ENCODE measurements at places on chromosomes 7 and 10. TPM values are rescaled to one million over a fixed set of nuclear protein-coding genes. Genes with fewer than 3 reads are reported as not detected.

GRCh38 chr10:29443745-29444523 lies 155.1 kb downstream of the LYZL1 start:
- DNase-seq: no peak

- peak; percentile 55 for DNase-seq
These were observed 49.6 kb upstream of the UBN2 start for GRCh38 chr7:139181404-139181803.

DNA sequence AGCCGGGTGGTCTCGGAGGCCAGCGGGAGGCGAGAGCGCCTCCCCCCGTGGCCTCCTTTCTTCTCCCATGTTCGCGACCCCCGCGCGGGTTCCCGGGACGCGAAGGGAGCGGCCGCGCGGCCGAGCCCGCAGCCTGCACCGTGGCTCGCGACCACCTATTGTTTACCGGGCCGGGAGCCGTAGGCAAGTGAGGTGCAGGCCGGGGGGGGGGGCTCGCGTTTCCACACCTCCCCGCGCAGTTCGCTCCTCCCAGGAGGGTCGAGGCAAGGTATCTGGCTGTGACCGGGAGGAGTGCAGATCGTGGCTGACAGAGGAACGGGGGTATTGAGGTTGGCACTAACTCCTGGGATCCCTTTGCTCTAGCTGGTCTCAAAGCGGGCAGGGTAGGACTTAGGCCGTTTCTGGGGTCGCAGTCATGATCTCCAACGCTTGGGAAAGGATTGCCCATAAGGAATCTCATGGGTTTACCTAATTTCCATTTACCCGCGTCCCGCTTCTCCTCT lies 734 bp downstream of the PTPN12 start:
- peak; percentile 90 for DNase-seq

DNA sequence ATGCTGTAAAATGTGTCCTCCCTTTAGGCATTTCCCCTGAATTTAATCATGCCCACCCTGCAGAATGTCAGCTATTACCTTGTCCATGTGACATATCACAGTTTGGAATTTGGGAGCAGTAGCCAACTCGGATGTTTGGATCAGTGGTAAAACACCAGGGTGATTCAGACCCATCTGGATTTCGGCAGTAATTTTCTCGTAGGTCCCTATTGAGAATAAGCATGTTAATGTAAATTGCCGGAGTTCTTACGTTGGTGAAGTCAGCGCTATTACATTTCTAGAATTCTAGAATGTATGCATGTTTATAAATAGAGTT lies 44.1 kb downstream of the HGF start:
- DNase-seq: peak; percentile 86

GRCh38 chr7:21757537-21758282 lies 188.0 kb downstream of the CDCA7L start:
- DNase-seq: no peak

DNA sequence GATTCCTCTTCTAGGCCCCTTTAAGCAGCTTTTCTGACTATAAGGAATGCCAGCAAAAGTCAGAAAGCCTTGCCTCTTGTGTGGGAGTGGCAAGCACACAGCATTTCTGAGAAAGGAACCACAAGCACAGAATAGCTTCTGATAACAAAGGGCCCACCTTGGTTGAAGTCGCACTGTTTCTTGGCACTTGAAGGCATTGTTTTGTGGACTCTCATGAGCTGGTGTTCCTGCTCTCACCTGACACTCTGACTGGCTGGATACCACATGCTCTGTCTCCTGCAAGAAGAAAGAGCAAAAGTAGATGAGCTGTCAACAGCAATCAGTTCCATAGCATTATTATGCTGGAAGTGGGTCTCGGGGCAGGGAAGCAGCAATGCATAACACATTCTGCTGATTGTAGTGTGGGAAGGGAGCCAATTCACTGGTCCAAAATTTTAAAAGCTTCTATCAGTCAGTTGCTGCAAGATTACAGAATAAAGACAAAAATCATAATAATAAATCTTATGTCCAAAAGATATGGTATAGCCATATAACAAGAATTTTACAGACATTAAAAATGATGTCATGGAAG lies 38.4 kb downstream of the FAM13C start:
- DNase-seq: no peak

The PTPN20 gene
- 9.1 TPM for total RNA-seq

The ZNF25 gene
- total RNA-seq: 18.6 TPM

The C7orf33 gene
- total RNA-seq: not detected

Data from osteoblast (primary cell).